ENCODE measurements at places on chromosomes 13 and 19. TPM values are rescaled to one million over a fixed set of nuclear protein-coding genes. Genes with fewer than 3 reads are reported as not detected.

The CTXN1 gene
- total RNA-seq = 11.8 TPM

The MEF2B gene
- total RNA-seq = 0.55 TPM

- no peak for DNase-seq
Measured at GRCh38 chr19:45311621-45312020, 11.1 kb downstream of the CKM start.

The POLR1D gene
- 314 TPM for total RNA-seq

The PRTN3 gene
- not detected for total RNA-seq

- no peak for DNase-seq
Measured at GRCh38 chr13:35917252-35917941, 213.8 kb downstream of the DCLK1 start.

The FGF9 gene
- 3.7 TPM for total RNA-seq

DNA sequence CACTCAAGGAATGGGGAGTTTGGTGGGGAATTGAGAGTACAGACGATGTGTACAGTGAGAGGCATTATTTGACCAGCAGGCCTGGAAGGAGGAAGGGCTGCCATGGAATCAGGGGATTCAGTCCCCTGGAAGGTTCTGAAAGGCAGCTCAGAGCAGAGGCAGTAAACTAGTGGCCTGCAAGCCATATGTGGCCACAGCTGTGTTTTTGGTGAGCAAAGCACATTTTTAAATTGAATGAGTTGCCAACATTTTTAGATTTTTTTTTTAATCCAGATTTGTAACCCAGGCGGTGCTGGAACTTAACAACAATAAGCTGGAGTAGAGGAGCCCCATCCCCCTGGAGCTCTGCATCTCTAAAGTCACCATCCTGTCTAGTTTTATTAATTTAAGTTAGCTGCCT lies 95.3 kb upstream of the IPO5 start:
- DNase-seq = no peak

The SHD gene
- 0.21 TPM for total RNA-seq

The ICAM5 gene
- 0.34 TPM for total RNA-seq

GRCh38 chr13:84038001-84038400 lies 155.7 kb upstream of the SLITRK1 start:
- no peak for DNase-seq

The PSG1 gene
- not detected for total RNA-seq

DNA sequence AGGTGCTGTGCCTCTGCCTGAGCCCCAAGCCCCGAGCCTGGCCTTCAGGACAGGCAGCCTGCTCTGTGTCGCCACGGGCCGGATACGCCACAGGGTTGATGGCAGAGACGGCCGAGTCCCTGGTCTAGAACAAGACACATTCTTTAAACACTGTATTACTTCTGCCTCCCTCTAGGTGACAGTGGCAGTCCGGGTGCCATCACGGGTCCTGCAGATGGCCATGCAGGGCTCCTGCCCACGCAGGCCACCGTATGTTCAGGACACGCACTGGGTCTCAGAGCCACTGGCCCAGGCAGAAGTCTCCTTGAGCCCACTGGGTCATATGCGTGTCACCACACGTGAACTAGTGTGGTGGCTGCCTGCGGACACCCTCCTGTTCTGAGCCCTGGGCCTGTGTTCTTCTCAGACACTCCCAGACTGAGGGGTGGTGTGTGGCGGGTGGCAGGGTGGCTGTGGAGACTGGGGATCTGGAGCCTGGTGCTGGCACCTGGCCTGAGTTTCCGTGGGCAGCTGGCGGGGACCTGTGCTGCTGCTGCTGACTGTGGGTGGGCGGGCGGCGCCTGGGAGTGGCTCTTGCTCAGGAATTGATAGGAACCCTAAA lies 4.4 kb downstream of the PLEKHJ1 start:
- DNase-seq = no peak

The FFAR1 gene
- not detected for total RNA-seq

DNA sequence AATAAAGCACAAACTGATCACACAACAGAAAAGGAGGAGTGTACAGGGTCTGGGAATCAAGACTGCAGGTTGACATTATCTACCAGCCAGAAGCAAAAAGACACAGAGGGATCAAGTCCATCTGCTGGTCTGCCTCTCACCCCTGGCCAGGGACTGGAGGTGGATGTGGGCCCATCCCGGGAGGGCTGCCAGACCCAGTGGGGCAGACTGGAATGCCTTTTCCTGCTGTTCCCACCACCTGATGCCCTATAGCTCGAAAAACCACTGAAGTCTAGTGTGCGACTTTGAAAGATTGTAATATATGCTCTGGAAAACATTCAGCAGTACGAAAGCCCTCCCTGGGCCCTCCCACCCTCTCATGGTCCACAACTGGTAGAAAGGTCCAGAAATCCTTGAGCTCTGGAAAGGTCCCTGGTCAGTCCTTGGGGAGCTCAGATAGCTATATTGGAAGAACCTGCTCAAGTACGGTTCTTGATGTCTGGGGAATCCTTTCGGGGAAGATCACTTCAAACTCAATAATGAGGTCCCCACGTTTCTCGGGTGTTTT lies 2.6 kb downstream of the DNAJB1 start:
- no peak for DNase-seq

- no peak for DNase-seq
Measured at GRCh38 chr13:80572308-80572922, 231.5 kb upstream of the SPRY2 start.

GRCh38 chr19:10780368-10780767 lies 55.6 kb downstream of the TMED1 start:
- DNase-seq = no peak

The SHISA7 gene
- total RNA-seq = not detected

The ZNF222 gene
- total RNA-seq = 1.8 TPM

GRCh38 chr19:7287722-7288121 lies 6.5 kb downstream of the INSR start:
- DNase-seq = no peak

The MISP3 gene
- total RNA-seq = 0.37 TPM

The KIR3DL2 gene
- total RNA-seq = not detected

The C19orf81 gene
- total RNA-seq = not detected

DNA sequence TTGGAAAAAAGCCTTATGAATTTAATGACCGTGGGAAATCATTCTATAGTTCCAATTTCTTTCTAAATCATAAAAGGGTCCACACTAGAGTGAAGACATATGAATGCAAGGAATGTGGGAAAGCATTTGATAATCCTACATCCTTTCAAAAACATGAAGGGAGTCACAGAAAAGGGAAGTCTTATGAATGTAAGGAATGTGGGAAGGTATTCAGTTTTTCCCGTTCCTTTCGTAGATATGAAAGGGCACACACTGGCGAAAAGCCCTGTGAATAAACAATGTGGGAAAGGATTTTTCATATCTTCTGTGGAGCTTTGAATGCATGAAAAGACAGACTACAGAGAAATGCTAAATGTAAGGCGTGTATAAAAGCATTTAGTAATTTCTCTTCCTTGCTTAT lies 27.0 kb downstream of the ZNF20 start:
- no peak for DNase-seq

- peak; percentile 93 for DNase-seq
Measured at GRCh38 chr19:46766569-46767317, 20.5 kb upstream of the STRN4 start.

DNA sequence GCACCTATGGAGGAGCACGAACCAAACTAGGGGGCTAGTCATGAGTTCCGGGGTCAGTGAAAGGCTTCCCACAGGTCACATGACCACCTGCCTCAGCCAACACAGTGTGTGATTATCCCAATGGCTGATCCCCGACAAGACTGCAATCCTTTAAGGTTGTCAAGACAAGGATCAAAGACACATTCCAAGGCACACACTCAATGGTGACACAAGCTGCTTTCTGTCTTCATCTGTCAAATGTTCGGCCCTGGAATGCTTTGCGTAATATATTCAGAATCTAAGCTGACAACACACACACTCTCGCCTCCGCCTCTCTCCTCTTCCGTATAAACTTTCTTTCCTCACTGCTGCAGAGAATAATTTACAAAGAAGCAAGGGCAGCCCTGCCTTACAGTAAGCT lies 11.7 kb downstream of the RANBP3 start:
- DNase-seq = no peak

GRCh38 chr19:50893047-50893736 lies 18.0 kb downstream of the KLK4 start:
- no peak for DNase-seq

GRCh38 chr19:44677019-44677811 lies 5.9 kb downstream of the CEACAM19 start:
- DNase-seq = peak; percentile 47

- DNase-seq = no peak
Measured at GRCh38 chr19:52198678-52199077, 8.8 kb downstream of the PPP2R1A start.

The TPGS1 gene
- 25.8 TPM for total RNA-seq

- DNase-seq = no peak
Measured at GRCh38 chr13:98533912-98534311, 43.0 kb downstream of the STK24 start.

The FXYD3 gene
- total RNA-seq = 38.9 TPM

GRCh38 chr19:10006335-10006708 lies 4.0 kb downstream of the COL5A3 start:
- no peak for DNase-seq

DNA sequence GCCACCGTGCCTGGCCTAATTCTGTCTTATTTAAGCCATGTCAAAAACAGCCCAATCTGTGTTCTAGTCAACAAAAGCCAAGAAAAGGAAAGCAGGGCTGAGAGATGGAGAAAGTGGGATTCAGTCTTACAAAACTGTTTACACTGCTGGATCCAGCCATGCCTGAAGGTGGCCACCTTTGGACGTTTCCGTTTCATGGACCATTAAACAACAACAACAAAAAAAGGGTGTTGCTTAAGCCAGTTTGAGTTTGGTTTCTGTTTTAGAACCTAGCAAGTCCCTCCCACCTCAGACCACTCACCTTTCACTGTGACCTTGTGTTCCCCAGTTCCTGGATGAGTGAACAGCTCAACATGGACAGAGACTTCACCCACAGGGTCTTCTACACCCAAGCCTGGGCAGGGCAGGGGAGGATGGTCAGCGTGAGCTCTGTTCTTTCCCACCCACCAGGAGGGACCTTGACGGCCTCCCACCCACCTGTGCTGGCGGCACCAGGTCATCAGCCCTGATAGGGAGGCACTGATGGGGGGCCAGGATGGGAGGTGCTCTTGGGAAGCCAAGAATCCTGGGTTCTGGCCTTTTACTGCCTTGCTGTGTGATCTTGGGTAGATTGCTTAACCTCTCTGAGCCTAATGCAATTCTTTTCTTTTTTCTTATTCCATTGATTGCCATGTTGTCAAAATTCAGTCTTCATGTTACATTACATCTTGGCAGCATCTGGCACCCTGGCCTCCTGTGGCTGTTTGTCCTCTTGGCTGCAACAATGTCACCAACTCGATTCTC lies 56.2 kb downstream of the COLGALT1 start:
- no peak for DNase-seq

- DNase-seq = no peak
Measured at GRCh38 chr19:29677001-29677817, 11.9 kb downstream of the PLEKHF1 start.

- peak; percentile 75 for DNase-seq
Measured at GRCh38 chr13:98977568-98978265, at the start of gene DOCK9. DOCK9 (minus strand) TSS chr13:98978064; CDS start chr13:98977909, 155 bp downstream.

The KLHL26 gene
- 4.5 TPM for total RNA-seq

GRCh38 chr19:15124572-15125231 lies 17.5 kb downstream of the SYDE1 start:
- DNase-seq = peak; percentile 29

DNA sequence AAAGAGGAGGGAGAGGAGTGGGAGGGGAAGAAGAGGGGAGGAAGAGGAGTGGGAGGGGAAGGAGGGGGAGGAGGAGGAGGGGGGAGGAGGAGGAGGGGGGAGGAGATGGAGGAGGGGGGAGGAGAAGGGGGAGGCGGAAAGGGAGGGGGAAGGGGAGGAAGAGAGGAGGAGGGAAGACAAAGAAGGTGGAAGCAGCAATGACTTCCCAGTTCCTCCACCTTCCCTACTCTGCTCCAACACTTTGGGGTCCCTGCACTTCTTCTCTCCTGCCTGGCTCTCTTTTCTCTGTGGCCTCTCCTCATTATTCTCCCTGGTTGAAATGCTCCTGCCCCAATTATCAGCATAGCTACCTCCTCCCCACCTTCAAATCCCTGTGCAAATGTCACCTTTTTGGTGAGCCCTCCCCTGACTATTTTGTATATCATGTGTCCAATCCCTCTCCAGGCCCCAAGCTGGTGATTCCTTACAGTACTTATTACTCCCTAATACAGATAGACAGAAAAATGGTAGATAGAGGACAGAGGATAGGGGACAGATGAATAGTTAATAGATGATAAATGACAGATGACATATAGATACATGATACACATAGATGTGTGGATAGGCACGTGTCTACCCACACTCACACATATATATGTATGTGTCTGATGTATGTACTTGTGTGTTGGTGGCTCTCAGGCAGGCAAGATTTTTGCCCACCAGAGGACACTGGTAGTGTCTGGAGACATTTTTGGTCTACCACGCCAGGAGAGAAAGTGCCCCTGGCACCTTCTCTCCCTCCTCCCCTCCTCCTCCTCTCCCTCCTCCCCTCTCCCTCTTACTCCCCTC lies 25.2 kb downstream of the NLRP9 start:
- peak; percentile 15 for DNase-seq

DNA sequence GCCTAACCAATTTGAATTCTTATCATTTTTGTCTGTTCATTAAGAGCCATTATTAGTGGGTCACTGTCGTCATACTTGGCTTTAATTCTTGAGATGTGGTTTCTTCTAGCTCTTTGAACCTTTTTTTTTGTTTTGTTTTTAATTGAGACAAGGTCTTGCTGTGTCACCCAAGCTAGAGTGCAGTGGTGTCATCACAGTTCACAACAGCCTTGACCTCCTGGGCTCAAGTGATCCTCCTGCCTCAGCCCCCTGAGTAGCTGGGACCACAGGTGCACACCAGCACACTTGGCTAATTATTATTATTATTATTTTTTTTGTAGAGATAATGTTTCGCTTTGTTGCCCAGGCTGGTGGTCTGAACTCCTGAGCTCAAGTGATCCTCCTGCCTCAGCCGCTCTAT lies 25.8 kb upstream of the LDLR start:
- DNase-seq = no peak

The CDC37 gene
- total RNA-seq = 239 TPM

- DNase-seq = no peak
Measured at GRCh38 chr19:51131780-51132680, 7.3 kb downstream of the SIGLEC9 start.

All from HT-29 (cell line).